ENCODE measurements at places on chromosomes 2 and 18.

GRCh38 chr18:73787316-73787715 lies 360.3 kb downstream of the FBXO15 start:
- DNase-seq: no peak

GRCh38 chr18:42086288-42086687 lies 131.3 kb downstream of the PIK3C3 start:
- DNase-seq: no peak

DNA sequence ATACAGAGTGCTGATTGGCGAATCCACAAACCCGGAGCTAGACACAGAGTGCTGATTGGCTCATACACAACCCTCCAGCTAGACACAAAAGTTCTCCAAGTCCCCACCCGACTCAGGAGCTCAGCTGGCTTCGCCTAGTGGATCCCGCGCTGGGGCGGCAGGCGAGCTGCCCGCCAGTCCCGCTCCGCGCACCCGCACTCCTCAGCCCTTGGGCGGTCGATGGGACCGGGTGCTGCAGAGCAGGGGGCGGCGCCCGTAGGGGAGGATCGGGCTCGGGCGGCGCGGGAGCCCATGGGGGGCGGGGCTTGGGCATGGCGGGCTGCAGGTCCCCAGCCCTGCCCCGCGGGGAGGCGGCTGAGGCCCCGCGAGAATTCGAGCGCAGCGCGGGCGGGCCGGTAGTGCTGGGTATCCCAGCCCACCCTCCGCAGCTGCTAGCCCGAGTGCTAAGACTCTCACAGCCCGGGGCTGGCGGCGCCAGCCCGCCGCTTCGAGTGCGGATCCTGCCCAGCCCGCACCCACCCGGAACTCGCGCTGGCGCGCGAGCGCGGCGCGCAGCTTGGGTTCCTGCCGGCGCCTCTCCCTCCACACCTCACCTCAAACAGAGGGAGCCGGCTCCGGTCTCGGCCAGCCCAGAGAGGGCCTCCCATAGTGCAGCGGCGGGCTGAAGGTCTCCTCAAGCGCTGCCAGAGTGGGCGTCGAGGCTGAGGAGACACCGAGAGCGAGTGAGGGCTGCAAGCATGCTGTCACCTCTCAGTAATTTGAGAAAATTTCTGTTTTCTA lies 75.5 kb upstream of the ATP5MC3 start:
- DNase-seq: no peak

- DNase-seq: peak; percentile 51
Measured at GRCh38 chr2:38076152-38076709, 280 bp upstream of the CYP1B1 start.

DNA sequence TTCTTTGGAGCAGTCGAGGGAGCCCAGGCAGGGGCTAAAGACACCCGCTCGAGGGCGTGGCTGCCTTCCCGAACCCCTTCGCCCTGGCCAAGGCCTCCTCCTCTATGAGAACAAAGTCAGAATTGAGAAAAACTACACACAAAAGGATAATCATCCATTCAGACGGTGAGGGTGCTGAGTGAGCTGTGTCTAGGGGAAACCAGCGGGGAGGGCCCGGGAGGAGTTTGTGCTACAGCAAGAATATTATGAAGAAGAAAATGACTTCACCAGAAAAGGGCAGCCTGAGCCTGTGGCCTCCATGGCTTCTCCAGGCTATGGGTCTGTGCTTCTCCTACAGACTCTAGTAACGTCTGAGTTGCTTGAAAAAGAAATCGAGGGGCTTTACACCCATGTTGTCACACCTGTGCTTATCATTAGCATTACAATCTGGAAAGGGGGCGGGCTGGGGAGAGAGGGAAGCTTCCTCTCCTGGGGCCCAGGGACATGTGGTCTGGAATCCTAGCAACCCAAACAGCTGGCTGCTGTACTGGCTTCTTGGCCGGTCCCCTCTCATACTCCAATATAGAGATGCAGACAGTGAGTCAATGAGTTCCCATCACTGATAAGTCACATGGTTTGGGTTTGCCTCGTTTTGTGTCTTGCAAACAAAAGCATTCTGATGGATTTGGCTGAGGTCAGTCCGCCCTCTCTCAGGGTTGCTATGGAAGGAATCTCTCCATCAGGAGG lies 52.0 kb upstream of the ARL4C start:
- no peak for DNase-seq

- DNase-seq: no peak
Measured at GRCh38 chr18:62760403-62760734, 45.0 kb downstream of the PHLPP1 start.

DNA sequence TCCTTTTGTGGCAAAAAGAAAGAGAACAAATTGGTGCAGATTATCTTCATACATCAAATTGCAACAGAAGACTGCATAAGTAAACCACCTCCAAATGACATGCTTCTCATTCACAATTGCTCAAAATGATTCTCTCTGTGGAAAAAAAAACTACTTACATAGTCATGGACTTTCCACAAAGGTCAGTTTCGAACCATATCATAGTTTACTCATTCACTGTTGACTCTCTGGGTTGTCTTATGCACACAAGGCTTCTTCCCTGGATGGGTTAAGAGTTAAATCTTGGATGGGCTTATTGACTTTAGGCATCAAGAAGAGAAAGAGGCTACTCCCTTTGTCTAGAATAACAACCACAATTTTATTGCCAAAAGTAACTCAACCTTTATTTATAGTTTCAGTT lies 91.3 kb upstream of the RAB27B start:
- no peak for DNase-seq

DNA sequence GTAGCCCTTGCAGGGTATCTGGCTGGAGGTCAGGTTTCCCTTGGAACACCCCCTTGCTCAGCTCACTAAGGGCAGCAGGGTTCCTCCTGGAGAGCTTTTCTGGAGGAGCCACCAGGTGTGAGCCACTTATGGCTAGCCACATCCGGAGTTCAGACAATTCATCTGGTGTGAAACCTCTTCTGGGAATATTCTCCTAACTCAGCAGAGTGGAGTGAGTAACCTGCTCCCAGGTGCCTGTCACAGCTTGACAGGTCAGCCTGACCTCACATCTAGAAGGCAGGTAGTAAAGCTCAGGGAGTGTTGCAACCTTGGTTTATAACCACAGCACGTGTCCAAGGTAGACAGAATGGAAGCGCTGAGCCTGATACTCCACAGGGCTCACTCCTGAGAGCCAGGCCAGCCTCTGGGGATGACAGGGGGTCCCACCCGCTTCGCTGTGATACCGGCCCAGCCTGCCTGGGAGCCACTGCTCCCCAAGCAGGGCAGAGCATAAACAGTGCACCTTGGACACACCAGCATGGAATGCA lies 62.6 kb upstream of the TGFA start:
- no peak for DNase-seq

- DNase-seq: no peak
Measured at GRCh38 chr18:4544142-4544541, 89.0 kb upstream of the DLGAP1 start.

DNA sequence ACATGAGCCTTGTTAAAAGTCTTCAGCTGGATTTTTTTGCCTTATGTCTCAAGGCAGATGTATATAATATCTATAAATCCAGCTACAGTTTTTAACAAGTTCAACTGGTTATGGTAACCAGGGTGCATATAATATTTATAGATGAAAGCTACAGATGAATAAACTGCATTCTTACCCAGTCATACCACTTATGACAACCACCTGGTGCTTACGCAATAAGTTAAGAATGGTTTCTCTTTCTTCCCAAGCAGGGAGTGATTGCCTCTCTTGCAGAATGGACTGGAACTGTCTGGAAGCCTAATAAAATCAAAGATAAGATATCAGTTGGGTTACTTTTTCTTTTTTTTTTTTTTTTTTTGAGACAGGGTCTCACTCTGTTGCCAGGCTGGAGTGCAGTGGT lies 19.6 kb downstream of the DHX57 start:
- no peak for DNase-seq

GRCh38 chr2:162086904-162087303 lies 12.9 kb upstream of the DPP4 start:
- no peak for DNase-seq

DNA sequence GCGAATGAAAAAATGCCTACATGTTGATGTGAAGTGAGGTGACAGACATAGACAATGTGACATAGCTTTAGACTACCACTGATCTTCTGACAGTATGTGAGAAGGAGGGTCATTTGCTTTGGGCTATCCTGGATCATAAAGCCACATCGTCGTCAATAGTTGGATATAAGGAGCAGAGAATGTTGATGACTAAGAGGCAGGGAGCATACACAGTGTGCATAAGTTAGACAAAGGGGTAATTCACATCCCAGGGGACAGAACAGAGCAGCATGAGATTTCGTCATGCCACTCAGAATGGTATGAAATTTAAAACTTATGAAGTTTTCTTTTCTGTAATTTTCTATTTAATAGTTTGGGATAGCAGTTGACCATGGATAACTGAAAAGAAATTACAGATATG lies 403.2 kb downstream of the DSC3 start:
- no peak for DNase-seq

- DNase-seq: no peak
Measured at GRCh38 chr18:634551-635045, 22.9 kb upstream of the TYMS start.

- no peak for DNase-seq
Measured at GRCh38 chr2:158823486-158824237, 28.5 kb downstream of the DAPL1 start.

GRCh38 chr2:16162491-16163040 lies 222.2 kb downstream of the MYCN start:
- no peak for DNase-seq

- no peak for DNase-seq
Measured at GRCh38 chr2:96866986-96867755, 2.7 kb downstream of the SEMA4C start.

DNA sequence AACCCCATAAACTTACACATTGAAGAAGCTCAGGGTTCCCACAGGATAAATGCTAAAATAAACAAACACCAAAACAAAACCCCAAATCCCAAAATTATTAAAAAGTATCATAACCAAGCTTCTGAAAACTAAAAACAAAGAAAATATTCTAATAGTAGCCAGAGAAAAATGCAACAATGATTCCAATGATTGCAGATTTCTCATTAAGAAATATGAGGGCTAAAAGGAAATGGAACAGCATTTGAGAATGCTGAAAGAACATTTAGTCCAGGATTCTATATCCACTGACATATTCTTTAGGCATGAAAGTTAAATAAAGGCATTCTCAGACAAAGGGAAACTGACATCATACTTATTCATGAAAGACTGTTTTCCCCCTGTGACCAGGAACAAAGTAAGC lies 212.4 kb downstream of the SLC4A10 start:
- DNase-seq: no peak

DNA sequence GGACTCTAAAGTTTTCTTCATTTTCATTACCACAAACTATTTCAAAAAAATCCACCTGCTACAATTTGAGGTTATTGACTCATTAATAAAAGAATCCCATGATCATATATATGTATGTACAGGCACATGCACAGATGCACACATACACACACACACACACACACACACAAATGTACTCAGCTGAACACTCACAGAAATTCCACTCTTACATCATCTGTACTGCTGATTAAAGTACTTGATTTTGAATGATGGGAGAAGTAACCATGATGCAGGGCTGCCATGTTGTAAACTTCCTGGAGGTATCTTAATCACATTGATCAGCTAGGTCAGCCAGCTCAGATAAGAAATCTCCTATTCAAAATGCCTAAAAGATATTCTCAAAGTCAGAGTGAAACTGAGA lies 1313.2 kb upstream of the NRXN1 start:
- DNase-seq: no peak

DNA sequence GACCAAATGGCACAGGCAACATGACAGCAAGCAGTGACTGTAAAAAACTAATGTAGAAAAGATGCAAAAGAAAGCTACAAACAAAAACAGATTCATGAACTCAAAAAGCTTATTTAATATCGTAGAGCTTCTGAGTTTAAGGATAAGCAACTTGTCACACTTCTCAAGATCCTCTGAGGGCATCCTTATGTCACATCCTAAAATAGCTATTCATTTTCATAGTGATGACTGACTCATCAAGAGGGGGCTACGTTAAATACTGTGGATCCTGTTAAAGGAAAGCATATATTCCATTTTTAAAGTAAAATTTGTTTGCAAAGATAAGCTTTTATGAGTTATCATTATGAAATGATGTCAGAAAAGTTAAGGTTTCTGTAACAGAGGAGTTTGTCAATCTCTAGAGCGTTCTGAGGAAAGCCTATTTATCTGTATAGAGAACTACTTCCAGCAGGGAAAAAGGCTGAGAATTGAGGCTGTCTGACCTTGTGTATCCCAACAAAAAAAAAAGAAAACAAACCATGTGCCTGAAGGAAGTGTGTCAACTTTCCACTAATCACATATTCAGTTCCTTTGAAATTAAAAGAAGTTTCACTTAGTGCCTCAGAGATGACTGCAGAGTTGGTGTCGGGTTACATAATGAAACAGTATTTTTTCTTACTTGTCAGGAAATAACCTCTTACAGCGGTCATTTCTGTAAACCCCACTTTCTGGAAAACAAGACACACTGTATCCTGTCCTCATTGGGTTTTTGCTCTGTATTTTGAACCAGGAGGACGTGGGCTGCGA lies 115.5 kb downstream of the ESCO1 start:
- DNase-seq: no peak

GRCh38 chr2:30408961-30409387 lies 38.1 kb upstream of the LCLAT1 start:
- no peak for DNase-seq

- no peak for DNase-seq
Measured at GRCh38 chr18:22814329-22814703, 118.8 kb upstream of the RBBP8 start.

GRCh38 chr2:144330951-144331673 lies 188.8 kb downstream of the ZEB2 start:
- DNase-seq: no peak

DNA sequence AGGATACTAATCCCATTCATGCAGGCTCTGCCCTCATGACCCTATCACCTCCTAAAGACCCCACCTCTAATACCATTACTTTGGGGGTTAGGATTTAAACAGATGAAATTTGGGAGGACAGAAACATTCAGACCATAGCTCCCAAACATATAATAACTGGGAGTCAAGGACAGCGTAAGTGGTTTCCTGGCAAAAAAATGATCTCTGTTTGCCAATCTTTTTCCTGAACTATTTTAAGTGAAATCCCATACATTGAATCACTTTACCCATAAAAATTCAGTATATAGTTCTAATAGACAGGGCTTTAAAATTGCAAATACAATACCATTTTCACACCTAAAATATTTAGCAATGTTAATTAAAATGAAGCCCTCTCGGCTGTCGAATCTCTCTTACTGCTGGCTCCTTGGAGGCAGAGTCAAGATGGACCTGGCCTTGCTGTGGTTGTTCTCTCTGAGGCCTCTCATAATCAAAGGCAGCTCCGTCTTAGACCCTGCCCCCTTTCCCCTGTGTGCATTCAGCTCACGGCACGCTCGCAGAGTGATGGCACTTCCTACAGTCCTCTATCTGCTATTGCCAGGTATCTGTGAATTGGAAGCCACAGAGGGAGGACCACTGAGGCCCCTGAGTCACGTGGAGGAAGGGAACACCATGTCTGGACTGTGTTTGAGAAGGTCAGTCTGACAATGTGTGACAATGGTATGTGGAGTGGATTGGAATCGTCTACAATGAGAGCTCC lies 132.3 kb downstream of the UXS1 start:
- no peak for DNase-seq

DNA sequence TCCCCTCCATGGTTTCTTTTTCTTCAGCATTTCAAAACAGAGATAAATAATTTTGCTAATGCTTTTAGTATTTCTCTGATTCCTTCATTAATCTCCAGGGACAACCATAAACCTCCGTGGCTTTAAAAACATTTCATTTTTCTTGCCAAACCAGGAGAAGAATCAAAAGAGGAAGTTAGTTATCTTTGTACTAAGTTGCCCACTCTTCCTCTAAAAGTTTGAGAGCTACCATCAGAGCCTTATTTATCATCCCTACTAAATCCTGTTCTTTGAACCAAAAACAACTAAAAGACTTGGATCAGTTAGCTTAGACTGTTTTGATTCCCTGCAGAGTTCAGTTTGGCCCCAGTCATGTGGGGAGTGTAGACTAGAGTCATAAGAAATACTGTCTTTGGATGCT lies 208.4 kb downstream of the SETBP1 start:
- no peak for DNase-seq

Data from stimulated activated CD8-positive, alpha-beta memory T cell treated with anti-CD3 and anti-CD28 coated beads, Interleukin-2, amount 100 ng/mL, for 48 hours (primary cell).